ENCODE measurements at places on chromosomes 1 and 21.

DNA sequence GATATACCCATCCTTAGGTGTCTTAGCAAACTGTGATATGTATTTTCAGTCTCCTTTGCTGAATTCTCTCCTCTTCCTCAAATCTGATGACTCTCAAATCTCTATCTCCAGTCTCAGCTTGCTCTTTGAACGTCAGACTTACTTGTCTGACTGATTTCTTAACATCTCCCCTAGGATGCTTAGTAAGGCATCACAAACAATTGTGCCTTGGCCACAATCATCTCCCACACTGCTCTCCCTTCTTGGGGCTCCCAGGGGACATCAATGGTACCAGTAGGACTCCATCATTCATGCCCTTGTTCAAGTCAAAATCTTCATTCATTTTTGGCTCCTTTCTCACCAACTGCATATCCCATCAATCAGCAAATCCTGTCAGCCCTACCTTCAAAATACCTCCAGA lies 42.0 kb downstream of the GNG12 start:
- DNase-seq, result no peak

DNA sequence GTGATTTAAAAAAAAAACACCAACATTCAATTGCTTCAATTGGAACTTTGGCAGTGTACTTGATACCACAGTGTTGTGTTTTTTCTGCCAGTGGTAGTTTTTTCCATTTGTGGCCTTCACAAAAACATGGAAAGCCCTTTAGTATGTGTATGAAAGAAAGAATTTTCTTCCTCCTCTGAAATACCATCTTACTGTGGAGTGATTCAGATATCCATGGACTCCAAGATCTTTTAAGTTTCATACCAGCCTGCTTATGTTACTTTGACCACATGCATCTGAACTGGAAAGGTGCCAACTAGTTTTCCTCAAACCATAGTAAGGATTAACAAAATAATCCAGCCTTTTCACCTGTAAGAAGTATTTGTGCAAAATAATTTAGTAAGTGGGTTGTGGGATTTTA lies 3.4 kb downstream of the PPP2R5A start:
- DNase-seq, result no peak

GRCh38 chr1:155126556-155127104 lies 1.0 kb upstream of the EFNA1 start:
- peak; percentile 42 for DNase-seq

- DNase-seq, result no peak
These were observed 1.6 kb upstream of the KDM4A start for GRCh38 chr1:43648221-43648847.

DNA sequence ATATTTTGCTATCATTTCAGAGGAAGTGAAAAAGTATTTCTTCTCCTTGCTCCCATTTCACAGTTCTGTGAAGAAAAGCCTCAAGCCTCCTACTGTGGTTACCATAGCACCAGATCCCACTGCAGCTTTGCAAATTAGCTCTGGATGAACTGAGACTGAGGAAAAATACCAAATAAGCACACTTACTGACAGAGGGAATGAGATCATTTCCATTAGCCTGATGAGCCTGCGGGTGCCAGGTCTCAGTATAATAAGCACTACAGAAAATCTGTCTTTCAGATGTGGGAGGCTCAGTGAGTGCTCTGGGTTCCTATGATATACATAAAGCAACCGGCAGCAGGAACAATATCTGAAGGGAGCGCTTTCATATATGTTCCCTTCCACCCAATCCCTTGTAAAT lies 21.4 kb downstream of the XKR8 start:
- DNase-seq, result no peak

- DNase-seq, result no peak
These were observed 82.7 kb downstream of the CDC7 start for GRCh38 chr1:91583326-91583755.
